Activated naive CD8-positive, alpha-beta T cell treated with anti-CD3 and anti-CD28 coated beads for 36 hours (primary cell): ENCODE measurements at places on chromosomes 12 and 14.

GRCh38 chr14:35826952-35827416 lies 846 bp downstream of the BRMS1L start:
- peak overlapping the region; percentile 81 for H3K4me3 ChIP-seq
- no peaks in the 10 kb centered on the region for H3K27me3 ChIP-seq
- peak overlapping the region; percentile 65 for H3K27ac ChIP-seq
- no peak for DNase-seq
- H3K36me3 ChIP-seq, result peaks cover 12% of the 10 kb centered on the region

DNA sequence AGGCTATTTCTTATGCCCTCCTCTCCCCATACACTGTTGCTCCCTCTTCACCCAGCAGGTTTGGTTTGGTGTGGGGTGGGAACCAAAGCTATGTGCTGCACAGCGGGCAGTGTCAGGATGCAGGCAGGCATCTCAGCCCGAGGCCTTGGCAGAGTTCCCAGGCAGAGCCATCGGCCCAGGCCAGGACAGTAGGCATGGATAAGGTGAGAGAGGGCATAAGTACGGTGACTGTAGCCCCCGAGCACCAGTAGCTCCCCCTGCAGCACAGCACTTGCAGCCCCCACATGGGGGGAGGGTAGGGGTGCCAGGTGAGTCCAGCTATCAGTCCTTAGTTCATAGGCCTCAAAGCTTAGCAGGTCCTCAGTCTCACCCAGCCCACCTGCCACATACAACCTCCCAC lies 7.2 kb downstream of the KLHL33 start:
- H3K27ac ChIP-seq, result peak overlapping the region; percentile 93
- peak overlapping the region; percentile 74 for H3K4me3 ChIP-seq
- peaks cover 41% of the 10 kb centered on the region for H3K4me1 ChIP-seq
- no peak for DNase-seq
- peaks cover 4% of the 10 kb centered on the region for H3K36me3 ChIP-seq

DNA sequence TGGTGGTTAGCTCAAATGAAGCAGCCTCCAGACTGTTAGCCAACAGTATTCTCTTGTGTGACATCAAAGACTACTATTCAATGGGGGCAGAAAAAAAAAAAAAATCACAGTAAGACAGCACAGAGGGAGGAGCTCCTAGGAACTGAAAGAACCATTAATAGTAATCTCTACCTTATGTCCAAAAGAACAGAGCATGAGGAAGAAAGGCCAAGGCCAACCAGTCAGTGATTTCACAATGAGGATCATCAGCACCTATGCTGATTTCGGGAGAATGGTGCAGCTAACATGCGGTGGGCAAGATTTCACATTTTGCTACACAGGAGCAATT lies 66.3 kb upstream of the SOX5 start:
- H3K4me1 ChIP-seq, result no peaks in the 10 kb centered on the region
- no peak overlapping the region for H3K27ac ChIP-seq
- no peak overlapping the region for H3K4me3 ChIP-seq
- DNase-seq, result no peak
- H3K27me3 ChIP-seq, result no peaks in the 10 kb centered on the region

DNA sequence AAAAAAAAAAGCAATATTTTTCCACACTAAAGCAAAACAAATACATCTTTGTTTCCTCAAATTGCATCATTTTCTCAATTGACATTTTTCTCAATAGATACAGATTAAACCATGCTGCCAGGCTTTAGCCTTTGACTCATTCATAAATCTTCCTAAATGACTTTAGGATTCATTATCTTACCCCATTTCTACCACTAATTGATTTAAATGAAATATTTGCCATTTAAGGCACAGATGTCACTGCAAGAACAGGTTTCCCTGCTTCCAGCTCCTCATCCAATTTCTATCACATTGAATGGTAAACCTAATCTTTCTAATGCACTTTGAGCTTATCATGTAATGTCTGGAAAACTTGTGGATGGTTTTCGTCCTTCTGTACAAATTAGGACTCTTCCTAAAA lies 298.7 kb downstream of the RPL10L start:
- no peak overlapping the region for H3K27ac ChIP-seq
- H3K4me1 ChIP-seq, result no peaks in the 10 kb centered on the region
- DNase-seq, result no peak
- H3K36me3 ChIP-seq, result no peaks in the 10 kb centered on the region

DNA sequence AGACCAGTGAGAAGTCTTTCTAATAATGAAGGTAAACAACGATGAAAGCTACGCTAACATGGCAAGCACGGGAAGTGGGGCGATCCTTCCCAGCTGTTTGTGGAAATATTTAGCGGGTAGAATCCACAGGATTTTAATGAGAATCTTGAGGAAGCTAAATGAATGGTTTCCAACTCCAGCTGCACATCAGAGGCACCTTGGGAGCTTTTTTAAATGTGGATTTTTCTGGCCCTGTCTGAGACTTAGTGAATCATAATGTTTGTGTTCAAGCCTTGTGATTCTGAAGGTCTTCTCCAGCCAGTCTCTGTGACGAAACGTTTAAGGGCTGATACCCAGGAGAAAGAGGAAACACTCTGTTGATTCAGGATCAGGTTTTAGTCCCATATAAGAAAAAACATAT lies 169.8 kb downstream of the CAPZA3 start:
- H3K27ac ChIP-seq, result no peak overlapping the region
- DNase-seq, result no peak
- peaks cover 7% of the 10 kb centered on the region for H3K27me3 ChIP-seq
- H3K4me3 ChIP-seq, result no peak overlapping the region

DNA sequence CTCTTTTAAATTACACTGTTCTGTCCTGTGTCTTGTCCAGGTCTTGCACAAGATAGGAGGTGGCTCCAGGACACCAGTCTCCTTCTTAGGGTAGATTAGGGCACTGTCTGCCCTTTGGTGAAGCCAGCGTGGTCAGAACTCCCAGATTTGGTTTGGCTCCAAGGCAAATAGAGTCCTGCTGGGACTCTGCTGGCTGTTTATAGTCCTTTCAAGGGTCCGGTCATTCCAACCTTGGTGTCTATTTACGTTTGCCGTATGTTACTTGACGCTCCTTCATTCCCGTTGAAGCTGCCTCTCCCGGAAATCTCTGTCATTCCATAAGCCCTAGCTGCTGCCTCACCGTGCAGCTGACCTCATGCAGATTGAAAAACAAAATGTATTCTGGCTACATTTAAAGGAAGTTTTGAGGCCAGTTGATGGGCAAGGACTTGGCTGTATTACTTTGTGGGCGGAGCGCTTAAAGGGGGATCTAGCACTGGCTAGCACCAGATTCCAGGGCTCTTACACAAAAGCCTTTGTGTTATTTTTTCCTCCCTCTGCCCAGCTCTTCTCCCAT lies 180.6 kb downstream of the AKAP6 start:
- H3K27ac ChIP-seq, result no peak overlapping the region
- DNase-seq, result no peak
- no peaks in the 10 kb centered on the region for H3K36me3 ChIP-seq
- H3K4me3 ChIP-seq, result no peak overlapping the region

DNA sequence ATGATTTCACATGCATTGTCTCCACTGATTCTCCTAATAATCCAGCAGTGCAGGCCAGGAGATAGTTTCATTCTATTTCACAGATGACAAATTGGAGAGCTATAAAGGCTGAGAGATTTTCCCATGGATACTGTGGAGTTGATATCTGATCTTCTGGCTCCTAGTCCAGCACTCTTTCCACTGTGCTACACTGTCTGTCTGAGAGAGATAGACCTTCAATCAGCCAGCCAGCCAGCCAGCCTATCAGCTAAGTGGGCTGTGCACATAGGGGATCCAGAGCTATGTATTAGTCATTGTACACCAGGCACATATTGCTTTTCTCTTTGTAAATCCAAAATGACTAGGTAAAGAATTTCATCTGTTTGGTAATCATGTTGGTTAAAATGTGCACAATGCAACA lies 91.8 kb upstream of the ATP2B1 start:
- no peak overlapping the region for H3K27ac ChIP-seq
- H3K27me3 ChIP-seq, result no peaks in the 10 kb centered on the region
- no peak overlapping the region for H3K4me3 ChIP-seq
